ENCODE measurements at places on chromosomes 7 and 10.

DNA sequence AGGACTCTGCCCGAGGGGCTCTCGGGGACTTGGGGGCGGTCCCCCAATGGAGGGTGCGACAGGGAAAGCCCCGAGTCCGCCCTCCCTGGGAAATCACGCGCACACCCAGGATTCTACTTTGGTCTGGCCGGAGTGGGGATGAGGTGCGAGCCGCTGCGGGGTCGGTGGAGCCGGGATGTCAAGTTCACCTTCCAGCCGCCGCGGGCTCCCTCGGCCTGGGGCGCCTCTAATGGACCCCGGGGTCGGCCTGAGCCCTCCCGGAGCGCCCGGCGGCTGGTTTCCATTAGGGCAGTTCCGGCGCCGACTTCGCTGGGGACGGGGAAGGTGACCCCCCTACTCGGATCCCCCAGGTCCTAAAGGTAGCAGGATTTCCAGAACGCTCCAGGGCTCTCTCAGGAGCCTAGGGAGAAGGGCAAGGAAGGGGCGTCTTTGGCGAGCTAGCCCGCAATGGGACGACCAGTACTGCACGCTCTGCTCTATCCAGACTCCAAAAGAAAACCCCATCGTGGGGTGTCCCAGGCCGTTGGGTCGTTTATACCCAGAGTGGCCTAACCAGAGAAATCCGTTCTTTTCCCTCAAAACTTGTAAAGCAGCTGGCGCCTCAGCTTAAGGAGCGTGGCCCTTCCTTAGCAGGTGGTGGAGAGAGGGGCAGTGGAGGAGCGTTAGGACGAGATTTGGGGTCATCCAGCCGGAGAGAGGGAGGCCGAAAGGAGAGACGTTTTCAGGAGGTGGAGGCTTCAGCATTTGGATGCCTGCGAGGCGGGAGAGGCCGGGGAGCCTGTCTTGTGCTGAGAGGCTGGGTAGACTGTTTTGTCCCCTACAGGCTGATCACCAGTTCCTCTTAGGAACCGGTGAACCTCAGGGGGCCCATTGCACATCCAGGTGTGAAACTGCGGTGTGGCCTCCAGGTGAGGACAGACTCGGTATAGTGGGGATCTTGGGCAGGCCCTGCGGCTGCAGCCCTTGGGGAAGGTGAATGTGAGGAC, 860 bp upstream of the WDR86 start:
- DNase-seq, result no peak

GRCh38 chr7:63876707-63877322, 121.8 kb upstream of the ZNF722 start:
- DNase-seq, result no peak

GRCh38 chr7:36887969-36888368, 163.7 kb upstream of the AOAH start:
- DNase-seq, result no peak

- DNase-seq, result no peak
Measured at GRCh38 chr10:130012129-130012528, 48.1 kb upstream of the EBF3 start.

DNA sequence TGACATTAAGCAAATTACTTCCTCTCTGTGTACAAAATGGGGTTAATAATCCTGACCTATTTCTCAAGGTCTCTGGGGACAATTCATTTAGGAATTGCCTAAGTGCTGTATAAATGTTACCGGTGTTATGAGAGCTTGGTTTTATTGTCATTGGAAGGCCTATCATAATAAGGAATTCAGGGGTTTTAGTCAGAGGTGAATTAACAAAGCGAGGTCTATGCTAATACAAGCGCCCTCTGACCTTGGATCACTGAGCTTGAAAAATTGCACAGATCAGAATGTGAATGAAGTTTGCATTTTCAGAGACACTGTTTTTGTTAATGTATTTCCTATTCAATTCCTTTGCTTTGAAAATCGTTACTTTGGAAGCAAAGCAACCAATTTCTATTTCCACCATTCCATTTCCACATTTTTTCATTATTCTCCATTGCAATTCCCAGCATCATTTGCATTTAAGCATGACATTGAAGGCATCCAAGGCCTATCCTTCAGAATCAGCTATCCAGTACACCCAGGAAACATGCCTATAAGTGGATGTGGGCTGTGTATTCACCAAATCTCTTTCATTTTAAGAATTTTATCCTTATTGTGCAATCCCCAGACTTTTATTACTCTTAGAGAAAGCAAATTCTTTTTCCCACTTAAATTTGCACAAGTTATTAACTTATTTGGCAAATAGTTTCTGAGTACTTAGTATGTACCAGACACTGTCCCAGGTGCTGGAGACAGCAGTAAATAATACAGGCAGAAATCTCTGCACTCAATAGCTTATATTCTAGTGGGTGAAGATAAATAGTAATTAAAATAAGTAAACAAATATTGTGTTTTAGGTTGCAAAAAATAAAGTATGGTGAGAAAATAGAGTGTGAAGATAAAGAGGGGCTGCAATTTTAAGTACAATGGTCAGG, 133.1 kb downstream of the NRCAM start:
- DNase-seq, result no peak

DNA sequence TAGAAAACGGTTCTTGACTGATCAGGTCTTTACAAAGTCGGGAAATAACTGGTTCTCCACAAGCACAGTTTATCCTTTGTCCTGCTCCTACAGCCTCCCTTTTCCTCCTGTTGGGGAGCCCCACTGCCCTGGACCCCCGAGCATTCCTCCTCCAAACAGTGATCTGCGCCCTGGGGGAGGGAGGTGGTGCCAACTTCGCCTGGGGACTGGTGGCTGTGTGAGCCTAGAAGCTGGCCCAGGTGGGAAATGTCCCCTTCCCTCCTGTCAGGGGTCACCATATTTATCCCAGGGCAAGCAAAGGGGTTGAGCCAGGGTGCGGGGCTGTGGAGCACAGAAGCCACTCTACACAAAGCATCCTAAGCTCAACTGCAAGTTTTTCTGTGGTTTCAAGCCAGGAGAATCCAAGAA, 5.2 kb downstream of the HMX3 start:
- no peak for DNase-seq

- DNase-seq, result no peak
Measured at GRCh38 chr7:143452495-143452894, 9.2 kb downstream of the TAS2R60 start.

DNA sequence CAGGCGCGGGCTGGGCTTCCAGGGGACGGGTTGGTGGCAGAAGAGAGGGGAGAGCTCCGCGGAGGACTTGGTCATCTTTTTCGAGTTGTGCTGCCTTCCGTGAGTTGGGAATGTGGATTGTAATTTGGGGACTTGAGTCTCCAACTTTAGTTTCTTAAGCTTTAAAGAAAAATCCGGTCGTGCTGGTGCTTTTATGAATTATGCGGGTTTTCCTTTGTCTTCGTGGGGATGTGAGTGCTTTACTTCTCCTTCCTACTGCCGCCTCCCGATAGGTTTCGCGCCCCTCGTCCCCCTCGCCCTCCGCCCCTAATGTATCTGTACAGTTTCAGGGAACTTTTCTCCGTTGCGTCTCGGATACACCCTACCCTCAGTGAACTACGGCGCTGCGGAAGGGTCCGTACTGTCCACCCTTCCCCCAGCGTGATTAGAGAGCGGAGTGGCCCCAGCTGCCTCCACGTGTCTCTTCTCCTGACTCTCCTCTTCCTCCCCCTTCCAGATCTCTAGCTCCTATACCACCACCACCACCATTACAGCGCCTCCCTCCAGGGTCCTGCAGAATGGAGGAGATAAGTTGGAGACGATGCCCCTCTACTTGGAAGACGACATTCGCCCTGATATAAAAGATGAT, 649 bp downstream of the SCD start:
- no peak for DNase-seq

GRCh38 chr7:145718129-145718528, 398.5 kb upstream of the CNTNAP2 start:
- no peak for DNase-seq

DNA sequence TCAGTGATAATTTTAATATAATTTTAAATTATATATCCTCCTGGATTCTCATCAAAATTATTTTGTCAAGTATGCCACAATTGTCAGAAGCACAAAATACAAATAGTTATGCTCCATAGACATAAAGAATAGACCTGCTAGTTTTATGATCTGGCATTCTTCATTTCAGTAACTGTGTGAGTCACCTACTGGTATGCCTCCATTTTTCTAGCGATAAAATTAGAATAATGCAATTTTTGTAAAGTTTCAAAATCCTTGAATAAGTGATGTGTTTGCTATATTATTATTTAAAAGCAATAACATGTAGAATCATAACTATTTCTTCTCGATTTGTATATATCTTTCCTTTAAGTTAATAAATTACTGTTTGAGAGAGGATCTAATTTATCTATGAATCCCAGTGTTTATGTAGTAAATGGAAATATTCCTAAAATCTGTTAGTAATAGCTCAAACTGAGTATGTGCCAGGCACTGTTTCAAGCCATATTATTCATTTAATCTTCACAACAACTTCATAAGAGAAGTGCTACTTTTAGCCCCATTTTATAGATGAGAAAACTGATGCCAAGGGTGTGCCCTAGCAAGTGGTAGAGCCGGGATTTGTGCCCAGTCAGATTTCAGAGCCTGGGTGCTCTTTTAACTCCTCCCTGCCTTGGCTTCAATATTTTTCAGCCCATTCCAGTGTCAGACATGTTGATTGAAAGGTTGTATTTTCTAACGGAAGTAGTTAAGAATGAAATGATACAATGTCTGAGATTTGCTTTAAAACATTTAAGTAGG, 38.4 kb downstream of the NET1 start:
- no peak for DNase-seq

DNA sequence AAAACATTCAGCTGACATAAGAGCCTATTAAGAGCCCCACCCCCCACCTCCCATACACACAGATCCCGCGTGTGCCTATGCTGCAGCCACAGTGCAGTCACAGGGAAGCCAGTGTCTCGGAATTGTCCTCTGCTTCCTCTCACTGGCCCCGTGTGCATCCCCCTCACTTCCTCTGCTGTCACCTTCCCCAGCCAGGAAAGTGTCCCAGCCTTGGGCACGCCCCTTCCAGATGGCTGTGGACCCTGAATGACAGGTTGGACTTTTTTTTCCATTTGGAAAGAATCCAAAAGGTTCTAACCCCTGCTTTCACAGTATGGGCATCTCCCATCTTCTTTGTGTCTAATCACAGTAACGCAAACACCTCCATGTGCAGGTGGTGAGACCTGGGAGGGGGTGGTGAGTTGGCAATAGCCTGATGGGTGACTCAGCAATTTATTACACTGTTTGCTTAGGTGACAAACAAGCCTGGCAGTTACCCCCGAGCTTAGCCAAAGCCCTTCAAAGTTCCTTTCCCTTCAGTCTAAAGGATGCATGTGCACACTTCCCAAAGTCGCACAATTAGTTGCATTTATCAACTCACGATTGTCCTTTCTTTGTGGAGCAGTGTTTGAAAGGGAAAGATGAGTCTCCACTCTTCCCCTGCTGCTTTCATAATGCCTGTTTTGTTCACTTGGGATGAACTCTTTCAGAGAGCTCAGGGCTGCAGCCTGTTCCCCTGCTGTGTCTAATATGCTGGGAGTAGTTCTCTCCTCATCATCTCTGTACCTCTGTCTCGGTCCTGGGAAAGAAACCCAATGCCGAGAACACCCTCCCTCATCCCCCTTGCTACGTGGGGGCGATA, 67.5 kb upstream of the EFCAB10 start:
- no peak for DNase-seq

DNA sequence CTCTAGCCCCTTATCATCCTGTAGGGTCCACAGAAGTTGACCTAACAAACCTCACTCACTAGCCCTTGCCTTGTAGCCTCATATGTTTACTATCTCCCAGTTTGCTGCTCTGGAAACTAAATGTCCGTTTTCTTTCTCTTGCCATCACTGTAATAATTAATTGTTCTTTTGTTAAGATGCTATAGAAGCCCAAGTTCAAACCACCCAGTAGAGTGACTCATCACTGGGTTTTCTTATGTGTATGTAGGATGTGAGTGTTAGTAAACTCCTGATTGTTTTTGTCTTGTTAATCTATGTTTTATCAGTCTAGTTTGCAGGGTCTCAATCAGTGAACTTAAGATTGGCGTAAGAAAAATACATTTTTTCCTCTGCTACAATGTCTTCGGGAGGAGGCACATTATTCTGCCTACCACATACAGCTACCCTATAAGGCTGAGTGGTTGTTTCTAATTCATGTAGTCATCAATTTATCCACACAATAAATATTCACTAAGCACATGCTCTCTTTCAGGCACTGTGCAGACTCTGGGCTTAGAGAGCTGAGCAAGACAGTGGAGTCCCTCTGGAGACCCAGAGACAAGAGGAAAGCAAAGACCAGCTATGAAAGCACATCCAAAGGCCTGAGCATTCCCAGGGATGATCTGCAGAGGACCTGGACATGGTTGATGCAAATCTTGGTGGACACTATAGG, 474.1 kb upstream of the AKR1E2 start:
- no peak for DNase-seq

GRCh38 chr10:78520737-78521430, 487.2 kb downstream of the RPS24 start:
- no peak for DNase-seq

DNA sequence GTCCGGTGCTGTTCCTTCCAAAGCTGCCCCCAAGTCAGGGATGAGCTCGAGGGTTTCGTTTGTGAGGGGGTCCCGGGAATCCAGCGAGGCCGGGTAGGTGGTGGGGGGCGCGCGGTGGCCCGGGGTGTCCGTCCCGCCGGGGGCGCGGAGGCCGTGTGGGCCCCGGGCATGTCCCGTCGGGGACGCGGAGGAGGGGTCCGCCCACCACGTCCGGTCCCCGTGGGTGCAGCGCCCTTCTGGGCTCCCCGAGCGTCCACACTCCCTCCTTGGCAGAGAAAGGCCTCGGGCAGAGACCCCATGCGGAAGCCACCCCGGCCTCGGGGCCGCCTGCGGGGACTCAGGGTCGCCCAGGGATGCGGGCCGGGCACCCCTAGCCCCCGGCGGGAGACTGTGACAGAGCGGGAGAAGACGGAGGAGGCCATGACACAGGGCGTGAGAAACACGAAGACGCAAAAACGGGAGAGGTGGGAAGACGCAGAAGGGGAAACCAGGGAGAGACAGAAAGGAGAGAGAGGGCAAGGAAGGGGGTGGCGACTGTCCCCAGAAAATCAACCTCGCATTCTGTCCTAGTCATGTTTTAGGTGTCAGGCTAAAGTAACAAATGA, 640 bp upstream of the ZNF425 start:
- no peak for DNase-seq

GRCh38 chr7:37831244-37831643, 17.2 kb upstream of the NME8 start:
- no peak for DNase-seq

DNA sequence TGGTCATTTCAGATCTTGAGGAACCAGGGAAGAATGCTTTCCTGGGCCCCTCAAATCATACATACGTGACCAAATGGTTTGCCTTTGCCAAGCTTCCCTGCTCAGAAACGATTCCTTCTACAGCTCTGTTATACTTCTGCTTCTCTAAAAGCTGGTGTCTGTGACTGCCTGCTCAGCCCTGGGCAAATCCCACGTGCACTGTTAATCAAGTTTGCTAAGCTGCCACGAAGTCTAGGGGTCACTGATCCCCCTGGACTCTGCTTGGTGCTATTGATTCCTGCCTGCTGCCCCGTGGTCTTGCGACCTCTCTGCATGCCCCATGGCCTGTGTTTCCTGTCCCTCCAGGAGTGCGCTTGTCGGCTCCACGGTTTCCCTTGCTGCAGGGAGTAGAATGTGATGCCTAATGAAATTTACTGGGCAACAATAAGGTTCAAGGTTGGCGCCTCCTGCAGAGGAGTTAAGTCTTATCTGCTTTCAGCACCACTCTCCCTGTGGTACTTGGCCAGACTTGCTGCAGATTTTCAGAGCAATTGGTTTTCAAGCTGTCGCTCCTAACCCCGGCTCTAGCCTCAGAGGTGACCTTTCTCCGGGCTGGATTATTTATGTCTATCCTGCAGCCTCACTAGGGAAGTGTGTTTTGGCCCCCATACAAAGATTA, 201.6 kb upstream of the FZD8 start:
- DNase-seq, result no peak

GRCh38 chr7:22214000-22214399, 143.0 kb downstream of the RAPGEF5 start:
- DNase-seq, result no peak
